CD4-positive, alpha-beta T cell (primary cell): ENCODE measurements at places on chromosomes 2 and 18.

GRCh38 chr18:55307505-55307904, 280.5 kb downstream of the TCF4 start:
- no peak for DNase-seq

- DNase-seq = no peak
These were observed 148.2 kb upstream of the ITGA4 start for GRCh38 chr2:181308766-181309515.

GRCh38 chr2:230650585-230651137, 62.0 kb upstream of the CAB39 start:
- DNase-seq = no peak

DNA sequence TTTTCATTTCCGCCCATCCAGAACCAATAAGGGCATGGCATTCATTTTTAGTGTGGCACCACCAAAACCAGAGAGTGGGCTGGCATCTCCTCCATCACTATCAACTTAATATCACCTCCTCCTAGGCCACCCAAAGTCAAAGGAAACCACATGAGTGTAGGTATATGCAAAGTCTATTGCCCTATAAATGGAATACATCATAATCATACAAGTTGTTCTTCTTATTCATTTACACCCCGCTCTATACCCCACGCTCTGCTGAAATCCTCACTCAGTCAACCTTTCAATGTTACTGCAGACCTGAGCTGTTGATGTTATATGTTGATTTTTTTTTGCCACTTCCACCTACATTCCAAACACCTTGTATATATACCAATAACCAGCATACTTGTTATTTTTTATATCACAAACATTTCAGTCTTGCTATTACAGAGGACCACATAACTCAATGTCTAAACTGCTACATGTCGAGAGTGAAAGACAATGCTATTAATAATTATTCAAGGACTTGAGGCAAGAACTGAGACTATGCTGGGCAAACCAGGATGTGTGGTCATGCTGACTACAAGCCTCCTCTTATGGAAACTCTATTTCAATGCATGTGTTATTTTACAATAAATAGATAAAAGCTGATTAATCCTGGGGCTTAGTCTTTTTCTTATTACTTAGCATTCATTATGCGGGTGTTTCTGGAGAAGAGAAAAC, 466.5 kb upstream of the ID2 start:
- DNase-seq = no peak

DNA sequence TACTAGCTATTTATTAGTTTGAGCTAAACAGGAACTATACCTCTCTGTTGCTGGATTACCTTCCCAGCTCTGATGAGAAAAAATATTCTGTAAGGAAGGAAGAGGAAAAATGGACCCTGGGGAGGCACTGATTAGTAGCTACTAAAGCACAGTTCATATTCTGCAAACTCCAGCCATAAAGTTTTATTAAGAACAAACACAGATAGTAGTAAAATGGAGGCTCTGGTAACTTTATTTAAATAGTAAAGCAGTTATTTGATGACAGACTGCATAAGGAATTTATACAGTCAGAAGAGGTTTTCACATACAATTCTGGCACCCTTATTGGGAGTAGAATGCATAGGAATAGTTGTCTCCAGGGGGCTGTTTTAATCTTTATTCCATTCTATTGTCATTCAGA, 84.1 kb downstream of the XIRP2 start:
- DNase-seq = no peak

GRCh38 chr2:113755835-113756354, 547 bp downstream of the SLC35F5 start:
- DNase-seq = no peak

DNA sequence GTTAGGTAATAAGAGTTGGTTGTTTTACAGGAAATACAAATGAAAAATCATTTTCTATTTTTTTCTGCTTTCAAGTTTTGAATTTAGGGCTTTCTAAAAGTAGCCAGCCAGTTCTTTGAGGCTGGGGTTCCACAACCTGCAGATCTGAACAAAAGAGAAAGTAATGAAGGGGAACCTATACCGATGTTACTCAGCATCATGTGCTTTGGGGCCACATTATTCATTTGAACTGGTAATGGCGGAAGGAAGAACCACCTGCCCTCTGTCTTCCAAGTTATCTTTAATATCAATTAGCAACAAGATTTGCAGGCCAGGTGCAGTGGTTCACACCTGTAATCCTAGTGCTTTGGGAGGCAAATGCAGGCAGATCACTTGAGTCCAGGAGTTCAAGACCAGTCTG, 12.9 kb upstream of the MRO start:
- no peak for DNase-seq
